ENCODE measurements at places on chromosomes 6 and 20.

- DNase-seq: no peak
Observed at GRCh38 chr6:46270336-46270735, 99.6 kb upstream of the ENPP5 start.

GRCh38 chr6:84773133-84773430 lies 8.7 kb upstream of the TBX18 start:
- DNase-seq: no peak

GRCh38 chr20:3248993-3249347 lies 10.0 kb upstream of the SLC4A11 start:
- peak; percentile 36 for DNase-seq

- no peak for DNase-seq
Observed at GRCh38 chr6:28353981-28354676, 4.4 kb downstream of the ZKSCAN3 start.

DNA sequence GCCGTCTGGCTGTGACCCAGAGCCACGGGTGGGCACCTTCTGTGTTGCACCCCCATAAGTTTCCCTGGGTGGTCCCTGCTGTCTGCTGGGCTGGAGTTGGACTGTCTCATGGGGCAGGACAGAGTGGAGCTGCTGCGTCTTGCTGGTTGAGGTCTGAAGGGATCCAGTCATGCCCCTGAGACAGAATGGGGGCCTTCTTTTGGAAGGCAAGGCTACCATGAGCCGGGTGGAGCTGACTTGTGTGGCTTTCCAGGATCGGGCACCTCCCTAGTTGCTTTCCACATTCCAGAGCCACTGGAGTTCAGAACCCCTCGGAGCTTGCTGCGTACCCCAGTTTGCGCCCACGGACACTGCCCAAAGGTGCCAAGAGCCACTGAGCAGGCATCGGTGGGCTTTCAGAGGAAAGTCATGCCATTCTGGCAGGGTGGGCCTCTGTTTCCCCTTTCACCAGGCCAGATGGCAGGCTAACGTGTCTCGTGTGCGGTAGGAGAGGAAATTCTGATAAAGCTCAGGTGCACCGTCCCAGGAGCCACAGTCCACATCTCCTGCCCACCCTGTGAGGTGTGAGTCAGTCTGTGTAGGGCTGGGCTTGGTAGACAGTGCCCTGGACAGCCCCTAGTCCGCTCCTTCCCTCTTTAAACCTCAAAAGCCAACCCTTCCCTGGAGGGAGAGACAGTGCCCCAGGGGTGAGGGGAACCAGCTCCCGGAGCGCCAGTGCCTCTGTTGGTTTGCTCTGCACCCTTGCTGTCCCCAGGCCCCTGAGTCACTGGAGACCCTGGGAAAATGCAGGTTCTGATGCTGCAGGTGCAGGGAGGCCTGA lies 125.3 kb downstream of the SYCP2 start:
- no peak for DNase-seq

DNA sequence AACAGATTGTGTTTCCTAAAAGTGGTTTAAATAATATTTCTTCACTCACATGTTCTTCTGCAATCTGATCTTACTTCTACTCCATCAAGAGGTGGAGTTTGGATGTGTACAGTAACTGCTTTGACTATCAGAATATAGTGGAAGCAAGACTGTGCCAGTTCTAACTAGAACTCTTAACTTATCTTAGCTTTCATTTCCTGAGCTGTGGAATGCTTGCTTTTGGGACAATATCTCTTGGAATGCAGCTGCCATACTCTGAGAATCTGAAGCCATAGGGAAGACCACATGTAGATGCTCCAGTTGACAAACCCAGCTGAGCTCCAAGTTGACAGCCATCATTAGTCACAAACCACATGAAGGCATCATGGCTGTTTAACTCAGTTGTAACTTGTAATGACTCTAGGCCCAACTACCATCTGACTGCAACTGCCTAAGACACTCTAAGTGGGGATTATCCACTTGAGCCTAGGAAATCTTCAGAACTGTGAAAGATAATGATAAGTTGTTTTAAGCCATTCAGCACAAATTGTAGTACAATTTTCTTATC lies 40.8 kb upstream of the MAN1A1 start:
- DNase-seq: no peak

Measured in AG20443 (cell line).